Activated CD8-positive, alpha-beta T cell treated with anti-CD3 and anti-CD28 coated beads, Interleukin-2, amount 10 ng/mL, durations not matched to agents 7 days and 5 days (primary cell): ENCODE measurements at places on chromosomes 6 and 20.
A peak's percentile ranks its signal among the peaks of the same experiment; 100 is the strongest.

- H3K27ac ChIP-seq = peak overlapping the region; percentile 77
- peaks cover 14% of the 10 kb centered on the region for H3K27me3 ChIP-seq
- H3K4me1 ChIP-seq = peaks cover 39% of the 10 kb centered on the region
- H3K36me3 ChIP-seq = no peaks in the 10 kb centered on the region
- no peak overlapping the region for H3K4me3 ChIP-seq
Observed at GRCh38 chr6:6697620-6698019, 109.1 kb downstream of the LY86 start.

DNA sequence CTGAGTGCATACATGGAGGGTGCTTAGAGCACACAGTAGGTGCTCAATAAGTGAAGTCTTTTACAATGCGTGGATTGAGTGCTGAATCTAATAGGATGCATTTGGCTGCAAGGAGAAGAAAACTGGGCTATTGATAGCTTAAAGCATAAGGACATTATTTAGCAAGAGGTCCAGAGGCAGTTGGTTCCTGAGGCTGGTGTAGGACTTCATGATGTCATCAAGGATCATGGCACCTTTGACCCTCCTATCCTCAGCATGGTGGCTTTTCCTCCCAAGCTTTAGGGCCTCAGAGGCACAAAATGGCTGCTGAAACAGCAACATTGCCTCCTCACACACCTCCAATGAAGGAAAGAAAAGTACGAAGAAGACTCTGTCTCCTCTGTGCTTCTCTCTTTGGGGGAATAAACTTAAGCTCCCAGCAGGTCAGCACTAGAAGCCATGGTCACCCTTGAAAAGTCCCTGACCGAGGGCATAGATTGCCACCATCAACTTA, 3.1 kb upstream of the PREX1 start:
- H3K4me1 ChIP-seq = peaks cover 10% of the 10 kb centered on the region
- DNase-seq = no peak

DNA sequence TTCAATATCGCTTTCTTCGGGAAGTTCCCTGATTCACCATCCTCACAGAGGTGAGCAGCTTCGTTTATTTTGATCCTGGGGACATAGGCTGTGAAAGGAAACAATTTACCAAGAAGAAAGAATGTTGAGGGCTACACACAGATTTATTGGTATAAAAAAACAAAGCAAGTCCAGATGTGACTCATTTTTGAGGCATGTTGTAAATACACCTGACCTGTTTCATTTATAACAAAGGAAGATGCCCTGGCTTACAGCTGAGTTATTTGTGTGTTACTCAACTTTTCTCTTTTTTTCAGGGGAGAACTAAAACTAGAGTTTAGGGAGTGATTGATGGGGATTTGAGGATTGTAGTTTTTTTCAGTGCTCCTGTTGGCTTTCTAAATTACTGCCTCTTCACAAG, 489.5 kb downstream of the CBLN4 start:
- no peaks in the 10 kb centered on the region for H3K4me1 ChIP-seq
- no peak overlapping the region for H3K4me3 ChIP-seq
- no peak overlapping the region for H3K27ac ChIP-seq

- H3K27me3 ChIP-seq = peaks cover 41% of the 10 kb centered on the region
- H3K36me3 ChIP-seq = no peaks in the 10 kb centered on the region
- H3K27ac ChIP-seq = no peak overlapping the region
Observed at GRCh38 chr6:30981942-30982772, 1.4 kb upstream of the MUC21 start.

DNA sequence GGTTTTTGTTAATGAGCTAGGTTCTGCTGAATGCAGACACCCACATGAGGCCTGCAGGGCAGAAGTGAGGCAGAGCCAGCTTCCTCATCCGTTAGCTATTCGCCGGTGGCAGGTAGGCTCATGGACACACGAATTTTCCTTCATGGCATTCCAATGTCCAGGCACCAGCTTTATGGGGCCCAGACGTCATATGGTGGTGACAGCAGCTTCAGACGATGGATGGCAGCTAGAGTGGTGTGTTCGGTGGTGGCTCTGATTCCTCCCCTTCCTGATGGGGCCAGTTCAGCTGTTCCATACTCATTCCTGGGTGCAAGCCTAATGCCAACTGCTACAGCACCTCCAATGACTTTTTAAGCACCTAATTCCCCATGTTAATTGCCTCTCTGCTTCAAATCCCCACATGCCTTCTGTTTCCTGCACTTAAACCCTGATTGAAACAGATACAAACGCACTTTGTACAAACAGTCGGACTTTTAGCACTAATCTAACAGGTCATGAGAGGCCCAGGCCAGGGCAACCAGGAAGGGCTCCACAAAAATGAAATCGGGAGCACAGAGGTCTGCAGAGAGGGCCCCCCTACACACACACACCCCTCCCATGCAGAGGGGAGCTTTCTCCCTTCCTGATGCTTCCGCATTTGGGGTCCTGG, 35.7 kb upstream of the MLN start:
- peaks cover 29% of the 10 kb centered on the region for H3K27me3 ChIP-seq
- H3K4me1 ChIP-seq = peaks cover 19% of the 10 kb centered on the region
- H3K27ac ChIP-seq = peak overlapping the region; percentile 0
- DNase-seq = no peak
- no peak overlapping the region for H3K4me3 ChIP-seq

GRCh38 chr20:16654858-16655535, 74.8 kb upstream of the SNRPB2 start:
- H3K36me3 ChIP-seq = no peaks in the 10 kb centered on the region
- DNase-seq = no peak
- H3K4me3 ChIP-seq = no peak overlapping the region

- no peaks in the 10 kb centered on the region for H3K36me3 ChIP-seq
- H3K27ac ChIP-seq = no peak overlapping the region
- H3K4me1 ChIP-seq = no peaks in the 10 kb centered on the region
Observed at GRCh38 chr6:48714699-48715098, 603.7 kb upstream of the PTCHD4 start.

GRCh38 chr6:12009876-12010634, 2.1 kb upstream of the HIVEP1 start:
- peaks cover 18% of the 10 kb centered on the region for H3K36me3 ChIP-seq
- H3K4me3 ChIP-seq = peak overlapping the region; percentile 82
- peak overlapping the region; percentile 95 for H3K27ac ChIP-seq
- H3K27me3 ChIP-seq = no peaks in the 10 kb centered on the region
- DNase-seq = no peak

GRCh38 chr20:25514747-25515340, 70.5 kb downstream of the NINL start:
- H3K27ac ChIP-seq = no peak overlapping the region
- peaks cover 12% of the 10 kb centered on the region for H3K36me3 ChIP-seq
- no peaks in the 10 kb centered on the region for H3K4me1 ChIP-seq

- H3K4me3 ChIP-seq = no peak overlapping the region
- no peaks in the 10 kb centered on the region for H3K36me3 ChIP-seq
- H3K4me1 ChIP-seq = peaks cover 6% of the 10 kb centered on the region
- no peak for DNase-seq
Observed at GRCh38 chr6:80282913-80283554, 176.6 kb downstream of the BCKDHB start.

DNA sequence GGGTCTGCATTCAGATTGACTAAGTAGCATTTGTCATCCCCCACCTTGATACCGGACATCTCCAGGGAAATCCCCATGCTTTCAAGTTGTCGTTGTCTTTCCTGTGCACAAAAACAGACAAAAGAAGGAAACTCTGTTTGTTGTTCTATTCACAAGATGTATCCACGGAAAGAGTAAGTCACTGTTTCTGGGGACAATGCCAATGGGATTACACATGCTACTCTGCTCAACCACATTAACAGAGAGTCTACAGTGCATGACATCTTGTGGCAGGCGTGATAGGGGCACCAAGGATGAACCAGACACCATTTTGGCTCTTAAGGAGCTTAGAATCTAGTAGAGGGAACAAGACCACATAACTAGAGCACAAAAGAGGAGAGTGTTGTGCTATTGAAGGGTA, 124.4 kb upstream of the NUP153 start:
- H3K36me3 ChIP-seq = no peaks in the 10 kb centered on the region
- H3K27me3 ChIP-seq = peaks cover 5% of the 10 kb centered on the region
- H3K4me3 ChIP-seq = no peak overlapping the region
- H3K27ac ChIP-seq = no peak overlapping the region

DNA sequence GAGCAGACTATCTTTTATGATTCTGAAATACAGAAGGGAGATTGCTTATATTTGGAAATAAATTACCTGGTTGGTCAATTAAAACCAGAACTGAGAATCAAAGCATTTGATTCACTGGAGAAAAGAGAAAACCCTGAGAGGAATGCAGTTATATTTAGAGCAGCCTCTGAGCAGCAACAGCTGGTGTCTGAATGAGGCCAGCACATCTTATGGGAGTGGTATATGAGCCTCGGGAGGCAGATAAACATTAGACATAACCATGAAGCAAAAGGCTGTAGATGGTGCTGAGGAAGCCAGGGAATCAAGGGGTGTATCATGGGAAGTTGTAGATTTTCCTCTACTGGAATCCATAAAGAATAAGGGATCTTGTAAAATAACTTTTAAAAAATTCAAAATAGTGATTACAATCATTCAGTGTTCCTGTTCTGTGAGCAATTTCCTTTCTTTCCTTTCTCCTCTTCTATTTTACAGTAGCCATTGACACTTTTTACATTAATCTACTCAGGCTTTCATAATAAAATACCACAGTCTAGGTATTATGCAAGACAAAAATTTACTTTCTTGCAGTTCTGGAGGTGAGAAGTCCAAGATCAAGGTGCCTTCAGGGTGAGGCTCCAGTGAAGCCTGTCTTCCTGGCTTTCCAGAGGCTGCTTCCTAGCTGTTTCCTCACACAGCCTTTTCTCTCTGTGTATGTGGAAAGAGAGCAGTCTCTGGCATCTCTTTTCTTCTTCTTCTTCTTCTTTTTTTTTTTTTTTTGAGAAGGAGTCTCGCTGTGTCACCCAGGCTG, 32.8 kb upstream of the ENPP5 start:
- no peak for DNase-seq
- H3K27me3 ChIP-seq = peaks cover 4% of the 10 kb centered on the region
- no peak overlapping the region for H3K27ac ChIP-seq
- H3K4me1 ChIP-seq = no peaks in the 10 kb centered on the region
- no peaks in the 10 kb centered on the region for H3K36me3 ChIP-seq

GRCh38 chr6:147752689-147753403, 244.4 kb downstream of the SAMD5 start:
- no peak for DNase-seq
- no peaks in the 10 kb centered on the region for H3K36me3 ChIP-seq
- no peaks in the 10 kb centered on the region for H3K4me1 ChIP-seq
- H3K27me3 ChIP-seq = no peaks in the 10 kb centered on the region

- H3K27ac ChIP-seq = no peak overlapping the region
- peaks cover 25% of the 10 kb centered on the region for H3K4me1 ChIP-seq
- H3K4me3 ChIP-seq = no peak overlapping the region
- H3K36me3 ChIP-seq = peaks cover 3% of the 10 kb centered on the region
Observed at GRCh38 chr20:4076671-4077070, 61.3 kb upstream of the RNF24 start.

DNA sequence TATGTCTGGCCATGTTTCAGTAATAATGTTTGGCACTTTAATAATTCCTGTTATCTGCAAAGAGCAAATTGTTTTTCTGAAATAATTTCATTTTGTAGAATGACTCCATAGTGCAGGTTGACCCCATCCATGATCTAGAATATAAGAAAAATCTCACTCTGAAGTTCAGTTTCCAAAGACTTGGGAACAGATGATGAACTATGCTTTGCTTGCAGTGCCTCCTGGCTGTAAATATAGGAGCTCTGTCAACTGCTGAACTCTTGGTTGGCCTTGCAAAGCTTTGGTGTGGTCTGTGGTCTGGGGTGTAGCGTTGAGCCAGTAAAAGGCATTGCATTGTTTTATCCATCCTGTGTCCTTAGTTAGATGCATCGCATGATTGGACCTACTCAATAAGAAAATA, 104.0 kb downstream of the PLCB4 start:
- H3K4me1 ChIP-seq = no peaks in the 10 kb centered on the region
- H3K27ac ChIP-seq = no peak overlapping the region
- no peak overlapping the region for H3K4me3 ChIP-seq
- no peaks in the 10 kb centered on the region for H3K36me3 ChIP-seq

- no peaks in the 10 kb centered on the region for H3K4me1 ChIP-seq
- H3K27me3 ChIP-seq = no peaks in the 10 kb centered on the region
- DNase-seq = no peak
- peaks cover 23% of the 10 kb centered on the region for H3K36me3 ChIP-seq
- H3K27ac ChIP-seq = no peak overlapping the region
Observed at GRCh38 chr6:100706491-100706890, 174.6 kb downstream of the ASCC3 start.

GRCh38 chr6:152112491-152113261, 305.2 kb downstream of the ESR1 start:
- no peak overlapping the region for H3K27ac ChIP-seq
- H3K36me3 ChIP-seq = no peaks in the 10 kb centered on the region
- no peak overlapping the region for H3K4me3 ChIP-seq
- DNase-seq = no peak

- H3K4me3 ChIP-seq = peak overlapping the region; percentile 34
- peaks cover 3% of the 10 kb centered on the region for H3K27me3 ChIP-seq
- peaks cover 20% of the 10 kb centered on the region for H3K4me1 ChIP-seq
- DNase-seq = no peak
- peaks cover 9% of the 10 kb centered on the region for H3K36me3 ChIP-seq
Observed at GRCh38 chr20:43665466-43666176, 1.3 kb upstream of the MYBL2 start.
